ENCODE measurements at places on chromosomes 1 and 21. TPM values are rescaled to one million over a fixed set of nuclear protein-coding genes. Genes with fewer than 3 reads are reported as not detected.

- no peak for DNase-seq
Observed at GRCh38 chr1:190205713-190206112, 272.0 kb downstream of the BRINP3 start.

Gene CD84
- total RNA-seq, result 135 TPM

DNA sequence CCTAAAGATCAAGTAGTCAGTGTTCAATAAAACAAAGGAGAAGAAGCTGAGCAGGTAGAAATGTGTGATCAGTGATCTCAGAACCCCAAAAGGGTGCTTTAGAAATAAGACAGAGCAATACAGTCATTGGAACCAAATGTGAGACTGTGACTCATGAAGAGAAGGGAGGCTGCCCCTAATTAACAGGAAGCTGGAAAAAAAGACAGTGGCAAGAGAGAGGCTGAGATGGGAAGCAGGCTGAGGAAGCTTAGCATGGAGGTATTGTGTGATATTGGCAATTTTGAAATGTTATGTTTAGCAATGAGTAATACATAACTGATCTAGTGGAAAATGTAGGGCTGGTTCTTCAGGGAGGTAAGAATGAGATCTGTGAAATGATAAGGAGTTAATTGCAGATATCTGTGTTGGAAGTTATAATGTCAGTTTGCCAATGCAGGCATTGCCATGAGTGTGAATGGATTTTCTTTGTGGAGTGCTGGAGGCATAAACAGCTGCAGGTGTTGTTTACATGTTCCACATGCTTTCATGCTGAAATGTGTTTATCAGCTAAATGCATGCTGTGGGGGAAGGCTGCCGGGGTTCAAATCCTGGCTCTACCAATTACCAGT is 90.6 kb upstream of the CACNA1E start:
- no peak for DNase-seq

DNA sequence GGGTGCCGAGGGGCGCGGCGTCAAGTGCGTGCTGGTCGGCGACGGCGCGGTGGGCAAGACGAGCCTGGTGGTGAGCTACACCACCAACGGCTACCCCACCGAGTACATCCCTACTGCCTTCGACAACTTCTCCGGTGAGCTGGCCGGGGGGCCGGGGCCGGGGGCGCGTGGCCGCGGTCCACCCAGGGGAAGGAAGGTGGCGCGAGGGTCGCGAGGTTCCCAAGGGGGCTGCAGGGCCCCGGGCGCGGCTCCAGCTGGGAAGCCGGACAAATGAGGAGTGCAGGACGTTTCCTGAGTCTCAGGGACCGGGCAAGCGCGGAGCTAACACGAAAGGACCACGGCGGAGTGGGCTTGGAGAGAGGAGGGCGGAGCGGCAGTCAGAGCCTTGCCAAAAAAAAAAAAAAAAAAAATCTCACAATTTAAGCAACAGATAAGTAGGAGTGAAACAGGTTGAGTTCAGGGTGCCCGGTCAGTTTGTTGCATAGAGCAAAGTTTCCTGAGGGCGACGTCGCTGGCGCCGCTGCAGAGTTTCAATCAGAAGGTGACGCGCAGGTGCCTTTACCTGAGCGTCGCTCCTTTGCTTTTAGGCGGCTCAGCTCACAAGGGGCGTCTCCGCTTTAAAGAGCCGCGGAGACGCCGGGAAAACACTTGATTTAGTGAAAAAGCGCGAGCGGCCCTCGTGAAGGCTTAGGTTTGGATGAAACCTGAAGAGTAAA is 750 bp downstream of the RHOU start:
- peak; percentile 8 for DNase-seq

GRCh38 chr1:183106746-183107145 is 79.3 kb upstream of the LAMC2 start:
- DNase-seq, result no peak

Gene B4GALT2
- total RNA-seq, result 0.54 TPM

Data from CD4-positive, CD25-positive, alpha-beta regulatory T cell (primary cell).